Vagina (tissue), 2 donors: ENCODE measurements at places on chromosomes 4 and X.

DNA sequence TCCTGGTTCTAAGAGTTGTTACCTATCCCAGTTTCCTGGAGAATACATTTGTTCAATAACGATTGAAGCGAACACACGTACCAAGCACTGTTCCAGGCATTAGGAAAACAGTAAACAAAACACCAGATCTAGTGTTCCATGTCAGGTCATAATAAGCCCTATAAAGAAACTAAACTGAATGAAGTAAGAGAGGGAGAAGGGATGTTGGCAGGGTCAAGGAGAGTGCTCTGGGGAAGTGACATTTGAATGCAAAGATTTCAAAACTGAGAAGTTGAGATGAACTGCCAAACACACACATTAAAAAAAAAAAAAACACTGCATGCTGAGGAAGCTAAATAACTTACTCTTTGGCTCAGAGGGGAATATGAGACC is 14.4 kb upstream of the ENAM start:
- DNase-seq, result no peak
- no peaks in the 10 kb centered on the region for H3K36me3 ChIP-seq
- H3K4me3 ChIP-seq, result no peak overlapping the region
- no peak overlapping the region for H3K27ac ChIP-seq

DNA sequence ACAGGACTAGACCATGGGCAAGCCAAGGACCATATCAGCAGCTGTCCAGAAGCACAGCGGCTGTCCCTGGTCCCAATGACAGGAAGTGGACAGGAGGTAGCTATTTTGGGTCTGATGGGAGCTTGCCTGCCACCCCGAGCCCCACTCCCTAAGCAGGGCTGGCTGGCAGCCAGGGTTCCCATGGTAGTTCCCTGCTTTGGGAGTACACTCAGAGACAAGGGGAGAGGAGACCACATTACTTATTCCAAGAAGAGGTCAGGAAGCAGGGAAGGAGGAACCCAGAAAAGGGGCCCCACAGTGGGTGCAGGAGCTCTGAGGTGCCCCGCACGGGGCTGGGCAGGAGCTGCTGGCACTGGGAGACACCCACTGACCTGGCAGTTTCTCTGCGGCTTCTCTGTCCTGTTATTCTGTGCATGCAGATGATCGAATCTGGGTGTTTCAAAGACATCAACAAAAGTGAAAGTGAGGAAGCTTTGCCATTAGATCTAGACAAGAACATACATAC is 36.3 kb downstream of the HTT-AS start:
- no peaks in the 10 kb centered on the region for H3K36me3 ChIP-seq
- no peaks in the 10 kb centered on the region for H3K27me3 ChIP-seq
- peak overlapping the region; percentile 12 for H3K4me3 ChIP-seq
- DNase-seq, result no peak

GRCh38 chr4:24914460-24914859 is 1.6 kb upstream of the CCDC149 start:
- no peak overlapping the region for H3K4me3 ChIP-seq
- no peak for DNase-seq
- H3K27ac ChIP-seq, result no peak overlapping the region
- H3K4me1 ChIP-seq, result peaks cover 13% of the 10 kb centered on the region
- H3K27me3 ChIP-seq, result no peaks in the 10 kb centered on the region
- H3K36me3 ChIP-seq, result no peaks in the 10 kb centered on the region

DNA sequence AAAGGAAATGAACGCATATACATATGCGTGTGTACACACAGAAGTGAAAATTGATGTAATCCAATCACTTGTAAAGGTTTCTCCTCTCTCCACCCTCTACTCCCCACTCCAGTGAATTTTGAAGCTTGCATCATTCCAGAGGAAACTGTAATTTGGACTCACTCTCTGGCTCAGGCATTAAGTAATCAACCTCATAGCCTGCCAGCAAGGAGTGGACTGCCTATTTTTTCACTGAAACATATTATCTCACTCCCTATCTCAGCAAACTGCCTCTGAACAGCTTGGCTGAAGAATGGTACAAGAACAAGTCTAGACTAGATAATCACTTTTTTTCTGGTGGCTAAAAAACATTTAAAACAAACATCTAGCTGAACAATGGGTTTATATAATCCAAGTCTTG is 124.2 kb downstream of the C4orf51 start:
- no peak overlapping the region for H3K4me3 ChIP-seq
- no peaks in the 10 kb centered on the region for H3K36me3 ChIP-seq
- no peaks in the 10 kb centered on the region for H3K27me3 ChIP-seq

GRCh38 chr4:77560170-77560569 is 45.5 kb upstream of the CXCL13 start:
- H3K36me3 ChIP-seq, result no peaks in the 10 kb centered on the region
- no peaks in the 10 kb centered on the region for H3K27me3 ChIP-seq
- no peaks in the 10 kb centered on the region for H3K4me1 ChIP-seq
- H3K27ac ChIP-seq, result no peak overlapping the region

DNA sequence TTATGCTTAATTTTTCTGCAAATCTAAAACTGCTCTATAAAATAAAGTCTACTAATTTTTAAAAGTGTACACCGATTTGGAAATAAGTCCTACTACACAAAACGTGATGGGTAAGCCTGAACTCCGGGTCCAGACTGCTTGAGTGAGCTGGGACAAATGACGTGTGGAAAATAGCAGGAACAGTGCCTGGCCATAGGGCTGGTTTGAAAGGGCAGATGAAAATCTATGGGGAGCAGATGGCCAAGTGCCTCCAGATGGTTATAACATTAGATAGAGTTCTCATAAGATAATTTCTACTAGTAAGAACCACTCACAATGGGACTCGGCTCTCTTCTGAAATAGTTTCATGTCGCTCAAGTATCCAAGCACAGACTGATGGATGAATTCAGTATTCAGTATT is 52.5 kb downstream of the F11 start:
- H3K4me3 ChIP-seq, result no peak overlapping the region
- no peak overlapping the region for H3K27ac ChIP-seq
- DNase-seq, result no peak
- no peaks in the 10 kb centered on the region for H3K36me3 ChIP-seq

DNA sequence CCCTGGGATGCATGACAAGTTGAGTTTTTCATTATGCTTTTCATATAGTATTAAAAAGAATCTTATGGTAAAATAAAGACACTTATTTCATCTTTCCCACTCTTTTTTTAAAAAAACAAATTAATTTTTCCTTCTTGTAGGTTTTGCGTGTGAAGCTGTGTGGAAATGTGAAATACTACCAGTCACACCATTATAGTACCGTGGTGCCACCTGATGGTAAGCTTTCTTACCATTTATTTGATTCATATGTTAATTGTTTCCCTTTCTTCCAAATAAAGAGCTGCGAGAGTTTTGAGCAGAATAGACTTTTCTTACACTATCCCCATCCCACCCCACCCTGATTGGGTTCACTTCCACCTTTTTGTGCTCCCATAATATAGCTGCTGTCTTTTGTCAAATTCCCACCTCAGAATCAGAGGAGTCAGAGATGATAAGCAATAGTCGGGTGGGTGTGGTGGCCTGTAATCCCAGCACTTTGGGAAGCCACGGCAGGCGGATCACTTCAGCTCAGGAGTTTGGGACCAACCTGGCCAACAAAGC is 44.3 kb downstream of the CASP6 start:
- no peak overlapping the region for H3K27ac ChIP-seq
- no peak overlapping the region for H3K4me3 ChIP-seq
- H3K4me1 ChIP-seq, result no peaks in the 10 kb centered on the region
- no peak for DNase-seq

DNA sequence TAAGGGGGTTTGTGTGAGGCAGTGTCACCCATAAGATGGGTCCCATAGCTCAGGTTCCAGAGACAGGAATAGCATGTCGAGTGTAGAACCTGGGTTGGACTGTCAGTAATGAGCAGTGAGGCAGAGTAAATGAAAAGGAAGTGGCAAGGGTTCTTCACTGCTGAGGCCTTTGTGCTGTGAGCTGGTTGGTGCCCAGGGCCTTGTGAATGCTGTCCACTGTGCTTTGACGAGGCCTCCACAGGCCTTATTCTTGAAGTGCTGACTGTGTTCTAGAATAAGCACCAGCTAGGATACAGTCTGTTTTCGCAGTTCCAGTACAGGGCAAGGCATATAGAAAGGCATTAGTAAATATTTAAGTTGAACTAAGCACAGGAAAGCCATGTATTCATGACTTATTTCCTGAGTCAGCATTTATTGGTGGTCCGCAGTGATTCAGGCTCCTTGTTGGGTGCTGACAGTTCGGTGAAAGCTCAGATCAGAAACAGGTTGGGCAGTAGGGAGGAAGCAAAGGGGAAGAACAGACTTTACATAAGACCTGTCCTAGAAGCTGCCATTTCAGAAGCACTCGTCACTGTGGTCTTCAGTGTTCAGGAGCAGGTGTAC is 25.6 kb upstream of the TADA2B start:
- H3K36me3 ChIP-seq, result peaks cover 40% of the 10 kb centered on the region
- DNase-seq, result no peak
- H3K4me3 ChIP-seq, result no peak overlapping the region
- H3K4me1 ChIP-seq, result no peaks in the 10 kb centered on the region
- no peaks in the 10 kb centered on the region for H3K27me3 ChIP-seq

DNA sequence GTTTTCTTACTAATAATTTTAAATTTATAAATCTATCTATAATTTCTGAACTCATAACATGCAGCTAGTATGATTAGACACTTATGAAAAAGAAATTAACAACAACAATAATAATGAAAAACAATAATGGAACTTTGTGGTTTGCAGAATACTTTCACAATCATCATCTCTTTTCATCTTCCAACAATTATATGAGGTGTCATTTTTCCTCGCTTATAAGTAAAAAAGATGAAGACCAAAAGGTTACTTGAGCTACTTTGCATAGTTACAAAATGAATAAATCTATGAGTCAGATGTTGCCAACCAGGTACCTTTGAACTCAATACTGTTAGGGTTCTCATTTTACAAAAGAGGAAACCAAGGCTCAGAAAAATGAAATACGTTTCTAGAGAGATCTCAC is 98.5 kb upstream of the ELOVL6 start:
- no peaks in the 10 kb centered on the region for H3K4me1 ChIP-seq
- H3K4me3 ChIP-seq, result no peak overlapping the region
- DNase-seq, result no peak
- no peak overlapping the region for H3K27ac ChIP-seq
- no peaks in the 10 kb centered on the region for H3K36me3 ChIP-seq

GRCh38 chrX:129934461-129934860 is 28.5 kb downstream of the UTP14A start:
- no peaks in the 10 kb centered on the region for H3K4me1 ChIP-seq
- no peaks in the 10 kb centered on the region for H3K36me3 ChIP-seq
- no peak overlapping the region for H3K4me3 ChIP-seq
- DNase-seq, result no peak
- no peaks in the 10 kb centered on the region for H3K27me3 ChIP-seq

DNA sequence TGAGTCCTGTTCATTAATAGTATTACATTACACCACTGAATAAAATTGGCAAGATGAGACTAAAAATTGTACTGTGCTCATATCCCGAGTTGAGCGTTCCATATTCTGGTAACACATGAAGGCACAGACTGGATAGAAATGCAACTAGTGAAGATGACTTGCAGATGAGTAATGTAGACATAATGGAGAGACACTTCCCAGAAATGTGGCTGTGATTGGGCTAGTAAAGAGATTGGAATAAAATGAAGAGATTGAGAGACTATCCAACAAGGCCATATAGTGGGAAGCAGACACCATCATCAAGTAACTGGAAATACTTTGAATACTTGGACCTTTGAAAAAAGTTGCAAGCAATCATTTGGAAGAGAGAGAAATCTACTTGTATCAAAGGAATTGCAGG is 77.3 kb downstream of the DCAF8L1 start:
- no peak overlapping the region for H3K27ac ChIP-seq
- H3K27me3 ChIP-seq, result no peaks in the 10 kb centered on the region

DNA sequence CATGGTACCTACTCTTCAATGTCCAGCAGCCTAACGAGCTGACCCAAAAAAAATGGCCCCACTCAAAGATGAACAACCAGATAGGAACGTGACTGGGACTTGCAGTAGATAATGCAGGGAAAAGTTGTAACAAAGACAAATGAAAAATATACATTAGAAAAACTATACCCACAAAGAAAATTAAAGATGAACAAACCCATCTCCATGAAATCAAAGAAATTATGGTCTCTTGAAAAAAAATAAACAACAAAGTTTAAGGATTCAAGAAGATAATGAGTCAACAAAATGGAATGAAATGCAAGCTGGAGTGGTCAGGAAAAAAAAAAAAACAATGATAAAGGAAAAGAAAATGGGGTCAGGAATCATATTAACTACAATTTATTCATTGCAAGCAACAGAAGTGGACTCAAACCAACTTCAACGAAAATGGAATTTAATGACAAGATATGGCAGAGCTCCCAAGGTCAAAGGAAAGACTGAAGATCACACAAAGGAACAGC is 309.8 kb upstream of the GALNT7 start:
- no peak overlapping the region for H3K4me3 ChIP-seq
- no peak overlapping the region for H3K27ac ChIP-seq
- H3K27me3 ChIP-seq, result no peaks in the 10 kb centered on the region
- no peak for DNase-seq

DNA sequence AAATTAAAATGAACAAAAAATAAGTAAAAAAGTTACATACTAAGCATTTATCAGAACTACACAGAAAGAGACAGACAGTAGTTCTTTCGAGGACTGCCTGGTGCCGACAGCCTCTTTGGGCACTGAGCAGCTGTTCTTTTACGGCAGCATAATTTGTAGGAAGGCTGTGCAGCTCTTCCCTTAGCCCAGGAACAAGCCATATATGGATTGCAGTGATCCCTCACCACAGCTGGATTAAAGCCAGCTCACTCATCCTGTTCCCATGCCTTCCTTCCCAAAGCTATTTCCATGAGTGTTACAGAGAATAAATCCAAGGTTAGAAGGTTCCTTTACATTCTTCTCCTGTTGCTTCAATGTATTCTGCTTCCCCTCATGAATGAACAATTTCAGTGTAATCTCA is 71.7 kb downstream of the DDX60L start:
- H3K27me3 ChIP-seq, result no peaks in the 10 kb centered on the region
- no peaks in the 10 kb centered on the region for H3K36me3 ChIP-seq
- H3K4me3 ChIP-seq, result no peak overlapping the region
- DNase-seq, result no peak
- no peaks in the 10 kb centered on the region for H3K4me1 ChIP-seq

DNA sequence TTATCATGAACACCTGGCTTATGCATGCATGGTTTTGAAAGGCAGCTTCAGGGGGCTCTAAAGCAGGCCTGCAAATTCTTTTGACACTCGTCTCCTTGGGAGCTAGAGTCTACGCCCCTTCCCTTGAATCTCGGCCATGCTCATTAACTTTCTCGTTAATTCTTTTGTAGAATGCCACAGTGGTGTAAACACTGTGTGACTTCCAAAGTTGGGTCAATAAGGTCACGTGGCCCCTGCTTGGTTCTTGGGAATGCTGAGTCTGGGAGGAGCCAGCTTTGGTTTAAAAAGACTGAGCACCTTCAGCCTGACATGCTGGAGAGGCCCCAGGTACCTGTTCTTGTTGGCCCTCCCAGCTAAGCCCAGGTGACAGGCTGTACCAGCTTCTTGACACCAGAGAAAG is 228.4 kb downstream of the DHRSX start:
- DNase-seq, result no peak
- H3K4me1 ChIP-seq, result peaks cover 4% of the 10 kb centered on the region
- H3K36me3 ChIP-seq, result no peaks in the 10 kb centered on the region
- H3K4me3 ChIP-seq, result no peak overlapping the region
- no peaks in the 10 kb centered on the region for H3K27me3 ChIP-seq
